ENCODE measurements at places on chromosomes 1 and 21.

DNA sequence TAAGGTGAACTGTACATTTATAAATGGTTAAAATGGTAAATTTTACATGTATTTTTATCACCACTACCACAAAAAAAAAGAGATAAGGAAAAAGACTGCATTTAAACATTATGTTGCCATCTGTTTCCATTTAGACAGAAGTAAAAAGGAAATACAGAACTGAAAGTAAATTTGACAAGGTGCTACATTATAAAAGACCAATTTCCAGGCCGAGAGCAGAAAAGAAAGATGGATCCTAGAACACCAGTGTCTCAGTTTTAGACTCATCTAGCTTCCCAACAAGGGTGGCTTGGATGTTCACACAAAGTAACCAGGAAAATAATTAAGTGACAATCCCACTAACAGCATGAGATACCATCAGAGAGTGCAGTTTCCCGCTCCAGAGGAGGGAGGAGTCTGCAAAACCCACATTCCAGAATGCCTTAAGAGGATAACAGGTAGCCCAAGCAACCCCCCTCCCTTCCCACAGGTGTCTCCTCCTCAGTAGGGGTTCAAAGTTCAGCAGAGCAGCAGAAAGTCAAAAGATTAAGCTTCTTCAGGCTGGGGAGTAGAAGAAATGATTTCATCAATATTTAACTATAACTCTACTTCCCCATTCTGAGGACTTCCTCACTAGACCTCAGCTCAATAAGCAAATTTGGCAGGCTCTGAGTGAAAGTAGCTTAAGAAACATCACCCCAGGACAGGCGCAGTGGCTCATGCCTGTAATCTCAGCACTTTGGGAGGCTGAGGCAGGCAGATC is 11.8 kb downstream of the TPM3 start:
- no peak for DNase-seq

DNA sequence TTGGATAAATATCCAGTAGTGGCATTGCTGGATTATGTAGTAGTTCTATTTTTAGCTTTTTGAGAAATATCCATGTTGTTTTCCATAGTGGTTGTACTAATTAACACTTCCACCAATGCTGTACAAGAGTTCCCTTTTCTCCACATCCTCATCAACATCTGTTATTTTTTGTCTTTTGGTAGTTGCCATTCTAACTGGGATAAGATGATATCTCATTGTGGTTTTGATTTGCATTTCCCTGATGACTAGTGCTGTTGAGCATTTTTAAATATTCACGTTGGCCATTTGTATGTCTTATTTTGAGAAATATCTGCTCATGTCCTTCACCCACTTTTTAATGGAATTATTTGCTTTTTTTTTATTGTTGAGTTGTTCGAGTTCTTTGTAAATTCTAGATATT is 183.9 kb downstream of the PTPRU start:
- DNase-seq: no peak

DNA sequence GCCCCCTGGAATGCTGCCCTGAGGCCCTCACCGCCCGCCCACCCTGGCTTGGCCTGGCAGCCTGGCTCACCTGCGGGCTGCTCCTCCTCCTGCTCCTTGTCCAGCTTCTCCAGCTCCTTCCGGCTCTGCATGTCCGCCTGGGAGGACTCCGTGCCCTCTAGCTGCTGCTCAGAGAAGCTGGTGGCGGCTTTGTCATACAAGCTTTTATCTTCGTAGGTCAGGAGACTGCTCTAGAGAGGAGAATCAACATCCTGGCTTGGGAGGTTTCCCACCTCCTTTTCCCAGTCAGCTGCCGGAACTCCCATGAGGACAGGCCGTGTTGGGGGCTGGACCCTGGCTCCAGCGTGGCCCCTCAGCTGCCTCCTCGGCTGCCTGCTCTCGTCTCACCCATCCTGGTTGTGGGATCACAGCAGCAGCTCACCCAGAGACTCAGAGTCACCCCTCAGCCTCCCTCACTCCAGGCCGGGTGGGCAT is 36.6 kb upstream of the TMEM52 start:
- no peak for DNase-seq

GRCh38 chr1:36400825-36401601 is 3.3 kb upstream of the LSM10 start:
- peak; percentile 46 for DNase-seq

DNA sequence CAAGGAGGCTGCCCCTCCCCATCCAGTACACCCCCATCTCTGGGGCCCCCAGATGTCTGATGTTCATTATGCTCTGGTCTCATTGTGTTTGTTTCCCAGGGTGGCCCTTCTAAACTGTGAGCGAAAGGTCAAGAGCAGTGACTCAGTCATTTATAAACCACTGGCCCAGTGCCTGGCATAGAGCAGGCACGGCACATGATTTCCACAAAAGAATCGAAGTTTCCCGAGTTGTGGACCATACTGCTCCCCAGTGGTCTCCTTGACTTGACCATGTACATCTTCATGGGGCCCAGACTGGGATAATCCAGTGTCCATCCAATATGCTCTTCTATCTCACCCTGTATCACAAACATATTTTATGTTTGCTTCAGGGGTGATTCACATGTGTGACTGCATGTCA is 153.3 kb downstream of the NR5A2 start:
- no peak for DNase-seq

DNA sequence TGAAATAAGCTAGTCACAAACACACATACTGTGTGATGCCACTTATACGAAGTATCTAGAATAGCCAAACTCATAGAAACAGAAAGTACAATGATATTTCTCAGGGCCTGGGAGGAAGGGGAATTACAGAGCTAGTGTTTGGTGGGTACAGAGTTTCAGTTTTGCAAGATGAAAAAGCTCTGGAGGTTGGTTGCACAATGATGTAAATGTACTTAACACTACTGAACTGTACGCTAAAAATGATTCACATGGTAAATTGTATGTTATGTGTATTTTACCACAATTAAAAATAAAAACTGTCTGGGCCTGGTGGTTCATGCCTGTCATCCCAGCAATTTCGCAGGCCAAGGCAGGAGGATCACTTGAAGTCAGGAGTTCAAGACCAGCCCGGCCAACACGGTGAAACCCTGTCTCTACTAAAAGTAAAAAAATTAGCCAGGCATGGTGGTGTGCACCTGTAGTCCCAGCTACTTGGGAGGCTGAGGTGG is 15.3 kb upstream of the FHAD1 start:
- DNase-seq: no peak

DNA sequence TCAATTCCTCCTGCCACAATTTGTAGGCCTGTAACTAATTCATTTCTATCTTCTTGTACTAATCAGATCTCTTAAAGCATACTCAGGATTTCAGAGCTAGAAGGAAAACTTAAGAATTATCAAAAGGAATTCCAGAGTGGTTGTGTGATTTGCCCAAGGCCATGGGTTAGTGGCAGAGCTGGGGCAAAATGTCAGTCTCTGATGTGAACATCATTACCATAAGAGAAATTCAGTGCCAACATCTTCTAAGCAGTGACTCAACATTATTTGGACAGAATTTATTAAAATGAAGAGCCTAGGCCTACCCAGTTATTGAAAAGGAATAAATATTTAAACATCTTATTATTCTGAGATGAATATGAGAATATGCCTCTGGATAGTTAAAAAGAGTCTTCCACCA is 14.5 kb downstream of the ST6GALNAC5 start:
- DNase-seq: no peak

GRCh38 chr1:11749203-11749689 is 12.7 kb upstream of the C1orf167 start:
- DNase-seq: peak; percentile 28

DNA sequence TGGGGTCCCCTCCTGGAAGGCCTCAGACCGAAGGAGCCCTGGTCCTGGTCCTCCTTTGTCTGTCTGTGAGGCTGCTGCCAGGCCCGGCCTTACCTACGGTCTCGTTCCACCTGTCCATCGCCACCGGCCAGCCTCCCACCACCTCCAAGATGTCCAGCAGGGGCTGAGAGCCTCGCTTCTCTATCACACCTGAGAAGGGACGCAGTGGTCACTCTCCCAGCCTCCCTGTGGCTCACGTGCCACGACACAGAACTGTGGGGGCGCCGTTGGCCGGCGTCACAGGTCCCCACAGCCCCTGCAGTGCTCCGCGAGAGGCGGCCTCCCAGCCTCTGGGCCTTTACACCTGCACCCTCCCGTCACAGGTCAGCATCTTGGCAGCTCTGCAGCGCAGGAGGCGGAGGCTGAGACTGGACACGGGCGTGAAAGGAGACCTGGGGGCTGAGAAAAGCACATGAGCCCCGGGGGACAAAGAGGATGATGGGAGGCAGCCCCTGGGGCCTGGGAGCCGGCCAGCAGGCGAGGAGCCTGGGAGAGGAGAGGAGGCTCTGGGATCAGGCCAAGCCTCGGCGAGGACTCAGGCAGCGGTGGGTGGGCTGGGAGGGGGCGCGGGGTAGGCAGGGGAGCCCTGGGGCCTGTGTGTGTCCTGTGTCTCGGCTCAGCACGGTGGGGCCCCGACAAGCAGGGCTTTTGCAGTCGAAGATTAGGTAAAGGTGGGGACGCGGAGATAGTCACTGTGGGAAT is 20.5 kb downstream of the PRXL2B start:
- no peak for DNase-seq

GRCh38 chr1:1063945-1064831 is 9.9 kb downstream of the RNF223 start:
- DNase-seq: peak; percentile 88

GRCh38 chr21:37563641-37564340 is 197.2 kb downstream of the DYRK1A start:
- DNase-seq: peak; percentile 91

GRCh38 chr1:198655459-198656121 is 16.8 kb downstream of the PTPRC start:
- no peak for DNase-seq

- DNase-seq: no peak
Measured at GRCh38 chr21:44482581-44483287, 27.4 kb downstream of the LRRC3 start.

- peak; percentile 8 for DNase-seq
Measured at GRCh38 chr1:178725466-178726086, 532 bp downstream of the RALGPS2 start.

- no peak for DNase-seq
Measured at GRCh38 chr21:32812035-32812434, 40.5 kb upstream of the PAXBP1 start.

GRCh38 chr1:226814751-226815537 is 55.5 kb upstream of the PSEN2 start:
- DNase-seq: no peak
